ENCODE measurements at places on chromosomes 11 and 22. TPM values are rescaled to one million over a fixed set of nuclear protein-coding genes. Genes with fewer than 3 reads are reported as not detected.

GRCh38 chr11:96328395-96329010 is 14.5 kb downstream of the MAML2 start:
- no peak for DNase-seq

Gene C22orf31
- total RNA-seq, result not detected

- DNase-seq, result no peak
Observed at GRCh38 chr22:42621505-42622002, 6.9 kb upstream of the POLDIP3 start.

DNA sequence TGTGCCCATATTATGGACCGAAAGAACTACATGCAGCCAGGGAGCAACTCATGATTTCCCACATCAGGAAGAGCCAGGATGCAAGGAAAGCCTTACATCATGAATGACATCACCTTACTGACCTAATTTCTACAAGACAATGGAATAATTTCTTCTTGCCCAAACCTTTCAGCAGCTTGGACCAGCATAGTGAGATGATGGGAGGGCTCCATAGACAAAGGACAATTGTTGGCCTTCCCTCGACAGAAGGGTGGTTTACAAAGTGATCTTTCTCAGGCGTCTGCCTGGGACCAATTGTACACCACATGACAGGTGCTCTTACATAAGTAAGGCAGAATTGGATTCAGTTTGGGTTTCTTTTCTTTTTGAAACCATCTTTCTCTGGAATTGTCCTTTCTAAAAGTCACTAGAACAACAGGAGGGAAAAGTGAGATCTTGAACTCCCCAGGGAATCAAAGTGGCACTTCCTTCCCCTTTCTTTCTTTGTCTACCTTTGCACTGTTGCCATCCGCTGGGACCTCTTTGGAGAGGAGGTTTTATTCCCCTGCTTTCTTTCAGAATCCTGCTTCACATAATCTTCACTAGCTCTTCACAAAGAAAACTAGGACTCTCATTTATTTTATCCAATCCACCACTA is 51.7 kb upstream of the PAK1 start:
- DNase-seq, result no peak

GRCh38 chr11:1121331-1121812 is 36.4 kb upstream of the MUC5AC start:
- DNase-seq, result no peak

DNA sequence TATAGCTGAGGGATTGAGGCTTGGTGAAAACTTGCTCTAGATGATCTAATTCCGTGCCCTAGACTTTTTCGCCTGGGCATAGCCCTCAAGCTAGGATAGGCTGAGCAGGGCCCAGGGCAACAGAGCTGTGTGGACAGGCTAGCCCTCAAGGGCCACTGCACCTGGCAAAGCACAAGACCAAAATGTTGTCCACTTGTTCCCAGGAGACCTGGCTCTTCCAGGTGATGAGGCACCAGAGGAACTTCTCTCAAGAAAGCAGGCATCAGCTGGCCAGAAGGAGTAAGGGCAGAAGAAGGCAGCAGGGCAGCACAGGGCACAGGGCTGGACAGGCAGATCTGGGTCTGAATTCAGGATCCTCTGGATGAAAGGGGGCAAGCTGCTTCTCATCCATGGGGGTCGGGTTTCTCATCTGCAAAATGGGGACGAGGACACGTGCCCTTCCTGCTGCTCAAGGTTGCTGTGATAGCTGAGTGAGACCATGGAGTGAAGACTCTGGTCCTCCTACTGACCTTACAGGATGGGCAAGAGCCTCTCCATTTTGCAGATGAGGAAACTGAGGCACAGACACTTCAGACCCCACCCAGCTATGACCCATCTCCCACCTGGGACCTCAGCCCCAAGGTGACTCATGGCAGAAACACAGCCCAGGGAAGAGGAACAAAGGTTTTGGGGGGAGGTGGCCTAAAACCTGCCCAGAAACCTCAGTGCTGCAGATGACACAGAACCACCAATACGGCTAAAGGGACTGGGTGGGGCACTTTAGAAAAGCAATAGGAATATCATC is 42.2 kb upstream of the PRDM11 start:
- no peak for DNase-seq

GRCh38 chr11:93515441-93516025 is 27.7 kb downstream of the SMCO4 start:
- DNase-seq, result no peak

GRCh38 chr11:90235526-90235925 is 12.7 kb upstream of the CHORDC1 start:
- no peak for DNase-seq

DNA sequence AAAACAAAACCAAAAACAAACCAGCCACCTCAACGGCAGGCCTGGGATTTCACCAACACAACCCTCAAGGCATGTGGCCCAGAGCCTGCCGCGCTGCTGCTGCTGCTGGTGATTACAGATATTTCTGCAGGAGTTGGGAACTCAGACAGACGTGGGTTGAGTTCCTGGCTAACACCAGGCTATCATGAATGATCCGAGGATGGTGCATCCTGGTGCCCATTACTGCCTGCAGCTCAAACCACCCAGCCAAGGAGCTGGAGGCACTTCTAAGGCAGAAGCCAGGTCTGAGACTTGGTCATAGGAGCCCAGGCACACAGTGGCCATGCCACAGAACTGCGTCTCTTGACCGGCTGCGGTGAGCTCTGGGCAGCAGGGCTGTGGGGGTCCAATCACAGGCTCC is 151.8 kb downstream of the MPPED1 start:
- no peak for DNase-seq

GRCh38 chr11:57501953-57502352 is 13.5 kb downstream of the SLC43A1 start:
- DNase-seq, result no peak

DNA sequence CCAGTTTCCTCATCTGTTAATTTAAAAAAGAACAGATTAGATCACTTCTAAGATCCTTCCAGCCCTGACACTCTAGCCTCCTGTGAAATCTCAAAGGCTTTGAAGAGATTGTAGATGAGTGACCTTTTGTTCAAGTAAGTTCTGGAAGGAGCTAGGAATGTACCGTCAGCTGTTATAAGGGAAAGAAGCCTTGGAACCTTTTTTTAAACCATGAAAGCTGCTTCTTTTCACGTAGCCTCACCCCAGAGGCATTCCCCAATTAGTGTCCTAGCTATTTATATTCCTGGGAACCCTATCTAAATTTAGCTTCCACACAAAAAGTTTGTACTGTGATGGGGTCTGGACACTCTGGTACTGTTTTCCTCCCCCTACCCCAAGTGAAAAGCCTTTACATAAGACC is 35.8 kb upstream of the SLN start:
- DNase-seq, result no peak

Gene CLMP
- total RNA-seq, result 1.5 TPM

GRCh38 chr22:29748248-29748893 is 18.4 kb downstream of the ZMAT5 start:
- no peak for DNase-seq

Gene PKP3
- 36.8 TPM for total RNA-seq

- DNase-seq, result no peak
Observed at GRCh38 chr11:66068154-66068821, 1.8 kb upstream of the PACS1 start.

- no peak for DNase-seq
Observed at GRCh38 chr22:39789788-39790187, 103.8 kb downstream of the ENTHD1 start.

Gene DCHS1
- 2.2 TPM for total RNA-seq

DNA sequence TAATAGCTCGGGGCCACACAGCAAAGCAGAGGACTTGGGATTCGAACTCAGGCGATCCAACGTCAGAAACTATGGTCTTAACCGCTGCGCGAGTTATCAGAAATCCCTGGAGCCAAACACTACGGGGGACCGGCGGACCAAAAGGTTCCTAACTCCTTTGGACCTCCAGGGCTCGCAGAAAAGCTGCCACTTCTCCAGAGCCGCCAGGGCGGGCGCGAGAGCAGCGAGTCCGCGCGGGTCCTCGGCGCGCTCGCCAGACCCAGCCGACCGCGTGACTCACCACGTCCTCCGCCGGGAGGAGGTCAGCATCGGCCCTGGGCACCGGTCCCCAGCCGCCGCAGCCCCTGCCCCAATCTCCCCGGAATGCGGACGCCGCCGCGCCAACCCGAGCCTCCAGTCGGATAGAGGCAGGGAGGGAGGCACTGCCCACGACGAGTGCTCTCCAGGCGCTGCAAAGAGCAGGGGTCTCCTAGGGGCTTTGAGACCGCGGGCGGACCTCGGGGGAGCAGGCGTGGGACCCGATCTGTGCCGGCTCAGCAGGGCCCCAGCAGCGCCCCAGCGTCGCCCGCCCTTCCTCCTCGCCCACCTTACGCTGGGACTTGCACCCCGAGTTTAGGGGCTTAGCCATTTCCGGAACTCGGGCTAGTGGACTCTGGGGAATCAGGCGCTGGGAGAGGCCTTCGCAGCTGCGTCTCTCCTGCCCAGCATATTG is 6.2 kb upstream of the ALX4 start:
- DNase-seq, result no peak

DNA sequence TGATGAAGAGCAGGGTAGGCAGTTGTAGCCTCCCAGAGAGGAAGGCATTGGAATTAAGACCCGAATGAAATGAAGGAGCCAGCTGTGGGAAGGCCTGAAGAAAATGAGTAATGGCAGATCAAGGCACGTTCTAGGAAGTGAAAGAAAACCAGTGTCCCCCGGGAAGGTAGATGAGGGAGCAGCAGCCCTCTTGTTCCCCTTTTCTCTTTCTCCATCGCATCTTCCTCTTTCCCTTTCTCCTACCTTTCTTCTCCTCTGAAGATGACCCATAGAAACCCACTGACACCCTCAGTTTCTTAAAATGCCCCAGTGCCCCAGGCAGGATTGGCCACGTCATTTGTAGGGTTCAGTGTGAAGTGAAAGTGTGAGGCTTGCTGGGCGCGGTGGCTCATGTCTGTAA is 172.6 kb upstream of the SEZ6L start:
- no peak for DNase-seq

DNA sequence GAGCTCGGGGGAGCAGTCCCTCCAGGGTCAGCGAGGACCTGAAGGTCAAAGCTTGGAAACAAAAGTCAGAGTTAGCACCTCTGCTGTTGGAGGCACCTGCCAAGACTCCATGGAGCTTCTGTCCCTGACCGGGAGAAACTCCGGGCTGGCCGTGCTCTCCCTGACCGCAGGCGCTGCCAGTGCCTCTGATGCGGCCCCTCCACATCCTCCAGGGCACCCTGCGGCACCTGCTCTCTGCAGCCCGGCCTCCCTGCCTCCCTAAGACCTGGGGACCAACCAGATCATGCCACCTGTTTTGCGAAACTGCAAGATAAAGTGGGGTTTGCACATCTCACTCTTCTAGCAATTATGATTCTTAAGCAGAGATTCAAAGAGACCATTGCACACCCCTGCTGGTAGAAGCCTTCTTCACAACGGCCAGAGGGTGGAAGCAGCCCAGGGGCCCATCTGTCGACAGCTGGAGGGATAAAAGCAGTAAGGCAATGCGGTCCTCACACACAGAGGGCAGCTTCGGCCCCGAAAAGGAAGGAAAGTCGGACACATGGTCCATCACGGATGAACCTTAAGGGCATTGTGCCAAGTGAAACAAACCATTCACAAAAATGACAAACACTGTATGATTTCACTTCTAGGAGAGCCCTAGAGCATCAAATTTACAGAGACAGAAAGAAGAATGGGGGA is 477.1 kb downstream of the BRD1 start:
- no peak for DNase-seq

DNA sequence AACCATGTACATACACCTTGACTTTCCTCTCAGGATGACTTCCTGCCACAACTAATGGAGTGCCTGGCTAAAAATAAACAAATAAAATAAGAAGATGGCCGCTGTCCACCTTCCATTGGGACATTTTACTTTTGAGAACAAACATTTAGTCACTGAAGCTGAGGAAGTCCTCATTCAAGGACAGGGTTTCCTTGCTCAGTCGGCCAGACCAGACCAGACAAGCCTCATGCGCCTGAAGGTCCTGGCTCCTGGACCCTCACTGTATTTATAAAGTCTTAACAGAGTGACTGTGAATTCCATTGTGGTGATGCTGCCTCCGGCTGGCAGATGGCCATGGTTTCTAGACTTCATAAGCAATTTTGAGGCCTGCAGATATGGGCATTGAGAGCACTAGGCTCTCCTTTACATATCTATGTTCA is 114.5 kb downstream of the MAML2 start:
- DNase-seq, result no peak

Gene GUCY1A2
- total RNA-seq, result 1.9 TPM

- DNase-seq, result no peak
Observed at GRCh38 chr11:45432100-45432499, 146.0 kb upstream of the SYT13 start.

Gene SHISA8
- total RNA-seq, result 0.62 TPM

GRCh38 chr11:64357904-64358535 is 942 bp upstream of the RPS6KA4 start:
- peak; percentile 18 for DNase-seq

Gene ZP1
- total RNA-seq, result not detected

Gene MICAL2
- total RNA-seq, result 199 TPM

DNA sequence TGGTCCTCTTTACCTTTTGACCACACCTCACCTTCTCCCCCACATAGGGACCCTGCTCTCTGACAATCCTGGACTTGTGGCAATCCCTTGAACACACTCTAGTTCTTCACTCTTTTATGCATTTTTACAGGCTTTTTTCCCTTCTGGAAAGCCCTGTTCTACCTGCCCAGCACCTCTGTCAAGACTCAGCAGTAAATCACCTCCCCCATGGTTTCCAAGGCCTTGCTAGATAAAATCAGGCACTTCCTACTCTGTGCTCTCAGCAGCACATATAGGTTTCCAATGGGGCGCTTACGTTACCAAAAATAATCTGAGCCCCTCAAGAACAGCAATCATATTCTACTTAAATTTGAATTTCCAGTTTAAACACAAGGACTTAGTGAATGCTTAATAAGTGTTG is 53.9 kb downstream of the ETS1 start:
- no peak for DNase-seq

- DNase-seq, result no peak
Observed at GRCh38 chr11:113377681-113378412, 9.7 kb upstream of the ANKK1 start.

Gene MS4A4A
- not detected for total RNA-seq

Gene NELL1
- total RNA-seq, result not detected

- DNase-seq, result no peak
Observed at GRCh38 chr11:90250970-90251369, 28.1 kb upstream of the CHORDC1 start.

- no peak for DNase-seq
Observed at GRCh38 chr11:32893343-32894148, 935 bp downstream of the QSER1 start.

- no peak for DNase-seq
Observed at GRCh38 chr11:74169738-74170458, 904 bp downstream of the C2CD3 start.

Gene KRTAP5-9
- total RNA-seq, result not detected

GRCh38 chr11:71172680-71173079 is 79.7 kb downstream of the SHANK2 start:
- DNase-seq, result no peak

- no peak for DNase-seq
Observed at GRCh38 chr11:9527481-9528135, 45.9 kb upstream of the WEE1 start.

Gene TNNI2
- 0.46 TPM for total RNA-seq

- DNase-seq, result no peak
Observed at GRCh38 chr22:24474649-24475255, 20.4 kb upstream of the UPB1 start.

Measured in Panc1 (cell line).